ENCODE measurements at places on chromosomes 6 and 20.

DNA sequence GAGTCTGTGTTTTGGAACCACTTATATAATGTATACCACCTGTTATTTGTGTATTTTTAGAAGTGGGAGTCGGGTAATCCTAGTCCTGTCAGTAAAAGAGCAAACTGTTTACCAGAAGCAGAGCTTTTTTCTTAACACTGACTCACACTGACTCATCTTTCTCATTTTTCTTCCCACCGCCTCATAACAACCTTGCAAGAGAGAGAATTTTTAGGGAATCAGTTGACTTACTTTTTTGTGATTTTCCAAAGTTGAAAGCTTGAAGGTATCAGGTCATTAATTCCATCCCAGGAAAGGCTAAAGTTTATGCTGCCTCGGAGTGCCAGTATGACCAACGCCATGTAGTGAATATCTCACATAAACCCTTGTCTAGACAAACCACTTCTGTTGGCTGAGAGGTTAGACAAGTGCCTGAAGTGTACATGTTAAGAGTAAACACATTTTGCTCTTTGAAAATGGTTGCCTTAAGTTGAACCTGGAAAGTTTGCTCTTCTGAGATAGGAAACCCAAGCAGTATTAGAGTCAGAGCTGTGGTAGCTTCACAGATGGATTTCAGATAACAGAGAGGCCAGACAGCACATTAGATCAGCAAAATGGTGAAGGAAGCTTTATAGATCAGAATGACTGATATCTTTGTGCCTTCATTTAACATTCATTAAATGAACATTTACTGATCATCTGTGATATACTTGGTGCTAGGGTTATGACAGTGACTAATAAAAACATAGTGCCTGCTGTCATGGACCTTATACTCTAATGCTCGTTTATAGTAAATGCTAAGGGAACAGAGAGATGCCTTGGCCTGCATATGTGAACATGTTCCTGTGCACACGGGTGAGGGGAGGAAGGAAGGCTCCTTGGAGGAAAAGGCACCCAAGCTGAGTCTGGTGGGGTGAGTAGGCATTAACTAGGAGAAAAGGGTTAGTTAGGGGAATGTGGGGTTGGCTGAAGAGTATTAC is 29.1 kb upstream of the PKIG start:
- no peak for DNase-seq

GRCh38 chr6:30782425-30783014 is 38.2 kb upstream of the IER3 start:
- DNase-seq: no peak

GRCh38 chr6:11436508-11437096 is 100.9 kb upstream of the TMEM170B start:
- no peak for DNase-seq

DNA sequence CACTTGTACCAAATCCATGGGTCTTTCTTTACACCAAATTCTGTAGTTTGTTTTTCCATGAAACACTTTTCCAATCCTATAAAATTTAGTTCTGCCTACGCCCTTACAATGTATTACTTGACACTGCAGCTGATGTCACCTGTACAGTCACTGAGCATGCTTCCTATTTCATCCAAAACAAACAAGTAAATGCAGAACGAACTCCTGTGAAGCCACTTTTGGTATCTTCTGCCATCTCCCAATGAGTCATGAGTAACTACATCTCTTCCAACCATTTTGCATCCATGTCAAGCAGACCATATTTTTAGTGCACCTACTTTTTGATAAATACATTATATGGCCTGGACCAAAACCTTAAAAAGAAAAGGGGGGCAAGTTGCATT is 42.4 kb downstream of the HDDC2 start:
- no peak for DNase-seq

- DNase-seq: peak; percentile 70
Observed at GRCh38 chr20:35511814-35512420, 17.5 kb downstream of the C20orf173 start.

- DNase-seq: no peak
Observed at GRCh38 chr20:34736106-34736735, 32.1 kb downstream of the TP53INP2 start.

DNA sequence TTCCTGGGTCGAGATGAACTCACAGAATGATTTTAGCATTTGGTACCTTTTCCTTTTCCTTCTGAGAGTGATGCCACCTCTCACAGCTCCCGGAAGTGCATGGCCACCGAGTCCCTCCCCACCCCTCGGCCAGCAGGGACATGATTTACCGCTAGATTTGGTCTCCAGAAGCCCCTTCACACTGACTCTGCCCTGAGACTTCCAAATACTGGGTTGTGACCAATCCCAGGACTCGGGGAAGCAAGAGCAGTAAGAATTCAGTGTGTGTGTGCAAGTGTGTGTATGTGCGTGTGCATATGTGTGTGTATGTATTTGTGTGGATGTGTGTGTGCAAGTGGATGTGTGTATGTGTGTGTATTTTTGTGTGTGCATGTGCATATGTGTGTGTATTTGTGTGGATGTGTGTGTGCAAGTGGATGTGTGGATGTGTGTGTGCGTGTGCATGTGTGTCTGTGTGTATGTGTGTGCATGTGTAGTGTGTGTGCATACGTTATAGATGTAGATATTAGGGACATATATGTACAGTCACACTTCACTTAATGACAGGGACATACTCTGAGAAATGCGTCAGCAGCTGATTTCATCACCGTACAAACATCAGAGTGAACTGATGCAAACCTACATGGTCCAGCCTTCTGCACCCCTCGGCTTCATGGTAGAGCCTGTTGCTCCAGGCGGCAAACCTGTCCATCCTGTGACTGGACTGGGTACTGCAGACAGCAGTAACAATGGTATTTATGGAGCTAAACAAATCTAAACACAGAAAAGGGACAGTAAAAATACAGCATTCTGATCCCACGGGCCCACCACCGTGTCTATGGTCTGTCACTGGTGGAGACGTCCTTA is 374.5 kb downstream of the TAF4 start:
- DNase-seq: no peak

GRCh38 chr6:98532004-98532403 is 302.4 kb upstream of the POU3F2 start:
- DNase-seq: no peak

DNA sequence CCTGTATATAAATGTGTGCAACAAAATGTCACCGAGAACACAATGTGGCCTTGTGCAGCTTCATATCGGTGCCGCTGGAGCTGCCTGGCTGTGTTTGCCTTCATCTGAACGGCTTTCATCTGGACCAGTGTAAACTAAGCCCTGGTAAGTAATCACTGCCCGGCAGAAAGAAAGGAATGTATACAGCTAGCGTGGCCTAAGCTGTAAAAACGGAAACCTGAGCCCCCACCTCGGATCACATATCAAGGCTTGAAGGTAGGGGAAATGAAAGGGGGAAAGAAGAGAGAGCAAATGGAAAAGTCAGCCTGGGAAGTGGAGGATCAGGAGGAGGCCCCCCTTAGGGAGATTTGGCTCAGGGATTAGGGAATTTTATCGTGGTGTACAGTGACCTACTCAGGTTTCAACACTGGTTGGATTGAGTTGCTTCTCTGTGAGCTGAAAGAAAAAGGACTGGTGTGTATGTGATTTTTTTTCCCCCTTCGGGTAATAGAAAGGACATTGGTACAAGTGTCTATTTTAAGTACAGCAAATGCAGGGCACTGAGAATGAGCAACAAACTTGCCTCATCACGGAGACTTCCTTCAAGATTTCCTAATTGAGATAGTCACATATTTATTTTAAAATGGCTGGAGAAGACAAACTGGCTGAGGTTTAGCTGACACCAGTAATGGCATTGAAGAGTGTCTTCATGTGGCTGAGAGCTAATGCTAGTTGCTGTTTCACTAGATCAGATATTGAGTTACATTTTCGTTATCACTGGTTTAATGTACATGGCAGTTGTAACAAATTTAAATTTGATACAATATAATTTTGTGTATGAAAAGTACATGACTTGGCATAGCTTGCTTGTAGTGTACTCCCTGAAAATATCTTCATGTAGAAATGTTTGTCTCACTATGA is 3.5 kb downstream of the SOBP start:
- DNase-seq: no peak

- DNase-seq: no peak
Observed at GRCh38 chr20:25424536-25424935, 17.1 kb downstream of the GINS1 start.

Data from endodermal cell (in vitro differentiated cells).